Uterus (tissue), 4 donors: ENCODE measurements at places on chromosomes 4 and X.

DNA sequence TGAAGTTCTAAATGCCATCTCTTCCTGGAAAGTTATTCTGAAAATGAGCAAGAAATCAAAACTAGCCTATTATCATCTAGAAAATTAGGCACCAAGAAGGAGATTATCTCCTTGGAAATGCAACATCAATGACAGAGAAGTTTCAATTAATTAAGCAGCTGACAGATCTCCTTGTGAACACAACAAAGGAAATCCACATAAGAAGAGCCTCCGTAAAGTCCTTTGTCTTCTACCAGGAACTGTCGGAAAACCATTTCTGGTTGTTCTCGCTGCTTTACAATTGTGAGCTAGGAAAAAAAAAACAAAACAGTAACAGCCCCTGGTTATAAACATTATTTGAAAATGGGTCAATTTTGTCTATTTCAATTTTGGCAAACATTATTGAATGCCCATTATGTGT is 38.2 kb downstream of the METTL14 start:
- DNase-seq = no peak

DNA sequence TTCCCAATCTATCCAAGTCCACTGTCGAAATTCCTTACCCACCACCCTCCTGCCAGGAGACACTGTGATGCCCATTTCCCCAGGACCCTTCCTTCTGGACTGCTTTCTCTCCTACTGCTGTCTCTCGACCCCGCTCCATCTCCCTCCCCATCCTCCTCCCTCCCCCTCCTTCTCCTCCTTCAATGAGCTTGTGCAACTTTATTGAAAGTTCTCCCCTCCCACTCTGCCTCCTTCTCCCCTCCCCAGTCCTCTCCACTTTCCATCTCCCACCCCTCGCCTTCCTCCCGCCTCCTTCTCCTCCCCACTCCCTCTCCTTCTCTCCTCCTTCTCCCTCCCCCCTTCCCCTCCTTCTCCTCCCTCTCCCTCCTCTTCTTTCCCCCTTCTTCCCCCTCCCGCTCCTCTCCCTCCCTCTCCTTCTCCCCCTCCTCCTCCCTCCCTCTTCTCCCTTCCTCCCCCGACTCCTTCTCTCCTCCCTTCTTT is 116.6 kb upstream of the FAT1 start:
- peak; percentile 69 for DNase-seq

DNA sequence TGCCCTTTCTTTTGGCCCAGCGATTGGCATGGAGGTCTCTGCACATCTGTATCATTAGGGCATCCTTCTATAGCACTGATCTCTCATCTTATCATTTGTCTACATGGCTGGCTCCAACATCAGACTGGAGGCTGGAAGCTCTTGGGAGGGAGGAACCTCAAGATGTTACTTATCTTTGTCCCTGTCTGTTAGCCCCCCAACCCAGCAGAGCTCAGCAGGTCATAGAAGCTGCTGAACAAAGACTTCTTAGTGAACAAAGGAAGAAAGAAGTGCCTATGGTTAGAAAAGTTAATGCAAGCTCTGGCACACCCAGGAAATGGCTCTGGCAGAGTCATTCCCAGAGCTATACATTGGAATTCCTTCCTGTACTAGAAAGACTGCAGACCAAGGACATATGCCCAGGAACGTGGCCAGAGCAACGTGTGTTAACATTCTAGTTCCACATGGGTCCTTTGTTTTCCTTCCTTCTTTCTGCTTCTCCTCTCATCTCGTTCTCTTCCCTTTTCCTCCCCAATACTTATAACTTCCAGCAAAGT is 74.0 kb downstream of the SEL1L3 start:
- no peak for DNase-seq

- no peak for DNase-seq
These were observed 238.5 kb downstream of the RASL11B start for GRCh38 chr4:53100501-53101190.

DNA sequence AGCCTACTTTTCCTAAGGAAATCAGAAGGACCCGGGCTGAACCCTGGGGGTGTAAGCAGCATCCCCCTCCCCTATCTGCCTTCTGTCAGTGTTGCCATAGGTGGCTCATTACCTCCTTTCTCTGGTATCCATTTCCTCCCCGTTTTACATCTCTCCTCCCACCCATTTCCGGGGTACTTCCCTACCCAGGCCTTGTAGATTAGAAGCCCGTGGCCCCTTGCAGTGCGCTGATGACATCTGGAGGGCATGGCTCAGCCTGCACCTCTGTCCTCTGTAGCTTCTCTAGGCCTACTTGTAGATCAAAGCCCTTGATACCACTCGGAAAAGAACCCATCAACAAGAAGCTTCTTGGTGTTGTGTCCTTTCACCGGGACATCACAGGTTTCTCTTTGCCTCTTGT is 71.8 kb downstream of the NBDY start:
- no peak for DNase-seq

DNA sequence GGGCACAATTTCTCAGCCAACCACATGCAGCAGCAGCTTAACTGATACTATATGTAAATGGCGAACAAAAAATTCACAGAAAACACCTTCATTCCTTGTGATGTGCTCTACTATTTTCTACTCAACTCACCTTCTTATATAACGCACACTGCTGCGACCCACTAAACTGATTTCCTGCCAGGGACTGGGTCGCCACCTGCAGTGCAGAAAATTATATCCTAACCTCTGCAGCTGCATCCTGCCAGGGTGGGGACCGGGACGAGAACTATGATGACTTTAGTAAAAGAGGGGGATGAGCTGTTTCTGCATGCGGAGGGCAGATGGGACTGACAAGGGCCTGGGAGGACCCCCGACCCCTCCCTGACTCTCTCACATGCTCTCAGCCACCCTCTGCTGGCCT is 27.4 kb downstream of the ABLIM2 start:
- DNase-seq = no peak

DNA sequence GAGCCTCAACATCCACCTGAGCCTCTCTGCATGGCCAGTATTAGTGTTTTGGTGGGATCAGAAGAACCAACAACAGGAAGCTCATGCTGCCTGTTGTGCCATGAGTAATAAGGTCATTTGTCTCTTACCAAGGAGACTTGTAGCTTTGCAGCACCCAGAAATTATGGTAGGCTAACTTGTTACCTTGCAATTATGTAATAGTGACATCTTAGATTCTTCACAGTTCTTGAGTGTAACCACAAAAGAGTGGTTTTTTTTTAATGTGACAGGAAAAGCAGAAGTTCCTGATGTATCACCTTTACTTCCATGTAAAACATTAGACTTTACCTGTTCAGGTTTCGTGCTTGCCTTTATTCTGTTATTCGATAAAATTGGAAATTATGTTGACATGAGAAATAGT is 263.9 kb upstream of the CXXC4 start:
- DNase-seq = no peak

- DNase-seq = no peak
These were observed 159.2 kb upstream of the GABRA2 start for GRCh38 chr4:46549125-46549524.

- DNase-seq = no peak
These were observed at the start of gene ARX for GRCh38 chrX:25015486-25016360. Gene ARX, minus strand, starts transcription at chrX:25015965. Its CDS starts 228 bp downstream, at chrX:25015737.
